ENCODE measurements at places on chromosomes 13 and 19.

- no peak for DNase-seq
Observed at GRCh38 chr13:41835871-41836270, 125.0 kb downstream of the VWA8 start.

GRCh38 chr19:6005321-6006069 is 27.6 kb upstream of the RANBP3 start:
- DNase-seq = no peak

GRCh38 chr13:23580684-23581060 is 10.5 kb downstream of the TNFRSF19 start:
- DNase-seq = no peak

DNA sequence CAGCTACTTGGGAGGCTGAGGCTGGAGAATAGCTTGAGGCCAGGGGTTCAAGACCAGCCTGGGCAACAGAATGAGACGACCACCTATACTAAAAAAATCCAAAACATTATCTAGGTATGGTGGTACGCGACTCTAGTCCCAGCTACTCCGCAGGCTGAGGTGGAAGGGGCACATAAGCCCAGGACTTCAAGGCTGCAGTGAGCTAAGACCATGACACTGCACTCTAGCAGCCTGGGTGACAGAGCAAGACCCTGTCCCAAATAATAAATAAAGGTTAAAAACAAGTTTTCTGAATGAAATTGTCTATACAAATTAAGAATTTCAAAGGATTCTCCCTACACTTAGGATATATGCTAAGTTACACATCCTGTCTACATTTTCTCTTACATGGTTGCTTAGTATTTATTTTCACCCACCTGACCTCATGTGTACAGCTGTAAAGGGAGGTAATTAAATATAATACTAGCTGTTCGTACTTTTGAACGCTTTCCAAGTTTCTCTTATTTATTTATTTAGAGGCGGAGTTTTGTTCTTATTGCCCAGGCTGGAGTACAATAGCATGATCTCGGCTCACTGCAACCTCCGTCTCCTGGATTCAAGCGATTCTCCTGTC is 1.6 kb downstream of the SLC25A30 start:
- no peak for DNase-seq

DNA sequence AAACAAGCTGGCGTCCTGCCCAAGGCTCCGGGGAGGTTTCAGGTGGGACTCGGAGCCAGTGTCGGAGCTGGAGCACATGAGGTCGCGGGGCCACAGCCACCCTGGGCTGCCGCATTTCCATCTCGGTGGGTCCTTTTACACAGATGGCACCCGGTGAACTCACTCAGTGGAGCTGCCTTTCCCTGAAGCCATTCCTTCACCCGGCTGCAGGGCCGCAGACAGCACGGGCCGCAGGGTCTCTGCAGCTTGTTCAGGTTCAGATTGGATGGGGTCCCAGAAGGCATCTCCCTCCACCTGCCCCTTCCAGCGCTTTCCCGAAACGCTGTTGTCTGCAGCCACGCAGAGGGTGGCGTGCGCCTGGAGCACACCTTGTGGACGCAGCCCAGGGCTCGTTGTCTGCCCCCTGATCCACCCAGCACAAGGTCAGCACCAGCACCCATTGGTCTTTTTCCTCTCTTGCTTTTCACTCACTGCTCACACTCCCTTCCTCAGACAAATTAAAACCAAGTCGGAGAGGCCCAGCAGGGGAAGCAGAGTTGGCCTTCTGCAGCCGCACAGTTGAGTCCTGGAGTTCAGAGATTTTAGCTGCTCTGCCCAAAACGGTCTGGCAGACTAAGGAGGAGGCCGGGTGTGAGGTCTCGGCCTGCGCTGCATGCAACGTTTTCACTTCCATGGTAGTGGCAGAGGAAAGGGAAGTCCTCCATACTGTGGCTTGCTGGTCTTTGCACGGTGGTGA is 18.1 kb downstream of the MCF2L start:
- DNase-seq = no peak

DNA sequence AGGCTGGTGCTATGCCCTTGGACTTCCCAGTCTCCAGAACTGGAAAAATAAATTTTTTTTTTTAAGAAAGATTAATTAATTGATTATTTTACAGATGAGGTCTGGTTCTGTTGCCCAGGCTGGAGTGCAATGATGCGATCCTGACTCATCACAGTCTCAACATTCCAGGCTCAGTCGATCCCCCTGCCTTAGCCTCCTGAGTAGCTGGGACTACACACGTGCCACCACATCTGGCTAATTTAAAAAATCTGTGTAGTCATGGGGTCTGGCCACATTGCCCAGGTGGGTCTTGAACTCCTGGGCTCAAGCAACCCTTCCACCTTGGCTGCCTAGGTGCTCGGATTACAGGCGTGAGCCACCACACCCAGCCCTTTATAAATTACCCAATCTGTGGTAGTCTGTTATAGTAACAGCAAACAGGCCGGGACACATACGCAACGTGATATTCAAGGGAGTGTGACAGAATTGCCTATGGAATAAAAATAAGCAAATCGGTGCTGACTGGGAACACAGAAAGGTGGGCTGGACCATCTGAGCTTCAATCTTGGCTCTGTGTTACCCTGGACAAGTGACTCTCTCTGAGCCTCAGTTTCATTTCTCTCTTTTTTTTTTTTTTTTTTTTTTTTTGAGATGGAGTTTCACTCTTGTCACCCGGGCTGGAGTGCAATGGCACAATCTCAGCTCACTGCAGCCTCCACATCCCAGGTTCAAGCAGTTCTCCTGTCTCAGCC is 42.8 kb downstream of the PIN1 start:
- no peak for DNase-seq

DNA sequence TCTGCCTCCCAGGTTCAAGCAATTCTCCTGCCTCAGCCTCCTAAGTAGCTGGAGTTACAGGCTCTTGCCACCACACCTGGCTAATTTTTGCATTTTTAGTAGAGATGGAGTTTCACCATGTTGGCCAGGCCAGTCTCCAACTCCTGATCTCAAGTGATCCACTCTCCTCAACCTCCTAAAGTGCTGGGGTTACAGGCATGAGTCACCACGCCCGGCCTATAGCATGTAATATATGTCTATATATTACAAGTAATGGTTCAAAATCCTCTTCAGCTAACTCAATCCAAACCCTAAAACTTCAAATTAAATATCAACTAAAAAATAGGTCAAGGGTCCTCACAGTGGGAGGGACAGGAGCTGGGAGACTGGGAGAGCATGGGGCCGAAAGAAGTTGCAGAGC is 28.0 kb downstream of the FPR3 start:
- DNase-seq = no peak

GRCh38 chr13:106474912-106475311 is 60.5 kb downstream of the EFNB2 start:
- DNase-seq = no peak

- DNase-seq = no peak
Observed at GRCh38 chr19:21101521-21102242, 19.7 kb downstream of the ZNF714 start.
